ENCODE measurements at places on chromosomes 4 and X.

DNA sequence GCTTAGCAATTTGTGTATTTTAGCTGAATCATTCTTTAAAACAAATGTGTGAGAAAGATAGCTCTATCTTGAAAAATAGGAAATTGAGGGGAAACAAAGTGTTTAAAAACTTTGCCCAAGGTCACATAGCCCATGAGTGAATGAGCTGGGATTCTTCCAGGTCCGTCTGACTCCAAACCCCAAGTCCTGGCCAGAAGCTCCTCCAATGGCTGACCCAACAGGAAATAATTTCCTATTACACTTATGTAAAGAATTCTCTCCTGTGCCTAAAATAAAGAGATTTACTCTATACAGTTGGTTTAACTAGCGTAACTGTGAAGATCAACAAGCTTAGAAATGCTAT is 287.6 kb downstream of the ARHGAP24 start:
- no peak for DNase-seq

- DNase-seq = no peak
Measured at GRCh38 chrX:19839770-19840254, 47.6 kb downstream of the SH3KBP1 start.

GRCh38 chrX:108216919-108217571 is 125.5 kb downstream of the ATG4A start:
- DNase-seq = no peak

GRCh38 chr4:83197555-83198235 is 83.2 kb upstream of the PLAC8 start:
- DNase-seq = no peak

- DNase-seq = no peak
Measured at GRCh38 chr4:2937146-2937857, 25.9 kb downstream of the NOP14 start.

DNA sequence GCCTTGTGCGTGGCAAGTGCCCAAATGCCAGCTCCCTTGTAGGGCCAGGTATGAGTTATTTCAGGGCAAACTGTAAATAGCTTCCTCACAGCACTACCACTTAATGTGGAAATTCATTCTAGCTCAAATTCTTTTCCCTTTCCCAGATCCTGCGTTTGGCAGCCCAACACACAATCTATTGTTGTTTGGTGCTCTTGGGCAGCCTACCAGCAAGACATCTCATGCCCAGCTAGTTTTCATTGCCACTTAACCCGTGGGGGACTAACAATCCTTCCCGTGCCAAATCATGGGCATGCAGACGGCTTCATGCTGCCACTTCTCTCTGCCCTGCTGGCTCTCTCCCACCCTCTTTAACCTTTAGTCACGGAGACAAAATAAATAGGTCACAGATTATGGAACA is 454.2 kb downstream of the GRIA2 start:
- no peak for DNase-seq

GRCh38 chr4:128488055-128488705 is 200.6 kb upstream of the PGRMC2 start:
- DNase-seq = no peak

DNA sequence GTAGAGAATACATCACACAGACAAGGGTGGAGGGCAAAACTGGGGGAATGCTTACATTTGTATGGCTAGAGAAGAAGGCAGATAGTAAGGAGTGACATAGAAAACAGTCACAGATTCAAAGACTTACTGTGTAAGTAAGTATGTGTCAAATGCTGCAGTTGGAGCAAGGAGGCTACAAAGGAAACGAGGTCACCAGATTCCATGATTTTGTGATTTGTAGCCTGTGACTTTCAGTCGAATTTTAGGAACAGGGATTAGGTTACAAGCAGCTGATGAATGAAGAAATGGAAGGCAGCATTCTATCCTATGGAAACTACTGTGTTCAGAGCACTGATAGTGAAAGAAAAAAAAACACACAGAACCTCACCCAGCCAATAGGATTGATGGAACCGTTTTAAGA is 407.9 kb downstream of the IL15 start:
- DNase-seq = no peak

DNA sequence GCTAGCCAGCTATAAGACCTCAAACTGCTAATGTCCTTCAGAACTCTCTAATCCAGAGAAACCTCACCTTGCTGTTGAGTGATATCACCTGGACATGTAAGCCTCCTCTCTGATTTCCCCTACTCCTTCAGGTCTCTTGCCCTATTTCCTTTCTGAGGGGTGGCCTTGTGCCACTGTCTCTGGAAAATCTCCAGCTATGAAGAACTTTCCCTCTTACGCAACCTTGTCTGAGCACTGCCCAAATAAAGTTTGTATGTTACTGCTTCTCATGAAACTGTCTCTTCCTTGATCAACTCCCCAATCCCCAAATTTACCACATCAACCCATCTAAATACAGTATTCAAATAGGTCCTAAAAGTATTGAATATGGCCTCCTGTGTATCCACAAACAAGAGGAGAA is 53.5 kb upstream of the VEGFD start:
- DNase-seq = no peak

- DNase-seq = no peak
Measured at GRCh38 chr4:102657206-102657605, 103.6 kb downstream of the MANBA start.

- no peak for DNase-seq
Measured at GRCh38 chrX:7462110-7462509, 314.2 kb upstream of the PUDP start.

GRCh38 chrX:152926923-152927322 is 29.1 kb downstream of the ZNF185 start:
- no peak for DNase-seq

DNA sequence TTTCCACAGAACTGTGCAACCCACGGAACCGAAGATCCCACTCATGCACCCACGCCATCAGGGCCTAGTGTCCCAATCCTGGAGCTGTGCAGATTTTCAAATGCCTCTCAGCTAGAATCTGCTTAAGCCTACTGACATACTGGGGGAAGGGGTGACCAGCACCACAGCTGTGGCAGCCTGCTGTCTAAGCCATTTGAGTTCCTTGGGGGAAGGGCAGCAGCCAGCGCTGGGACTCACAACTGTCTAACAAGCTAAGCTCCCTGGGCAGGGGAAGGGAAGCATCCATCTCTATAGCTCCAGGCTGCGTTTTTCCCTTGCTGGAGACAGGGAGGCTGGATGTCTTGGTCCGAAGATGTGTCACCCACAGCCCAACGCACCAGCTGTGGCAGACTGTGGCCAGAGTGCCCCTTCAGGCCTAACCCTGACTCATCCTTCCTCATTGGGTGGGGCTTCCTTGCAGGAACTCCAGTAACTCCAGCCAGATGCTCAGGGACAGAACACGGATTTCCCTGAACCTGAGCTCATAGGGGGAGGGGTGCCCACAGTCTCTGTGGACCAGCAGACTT is 194.8 kb downstream of the CHRDL1 start:
- no peak for DNase-seq

DNA sequence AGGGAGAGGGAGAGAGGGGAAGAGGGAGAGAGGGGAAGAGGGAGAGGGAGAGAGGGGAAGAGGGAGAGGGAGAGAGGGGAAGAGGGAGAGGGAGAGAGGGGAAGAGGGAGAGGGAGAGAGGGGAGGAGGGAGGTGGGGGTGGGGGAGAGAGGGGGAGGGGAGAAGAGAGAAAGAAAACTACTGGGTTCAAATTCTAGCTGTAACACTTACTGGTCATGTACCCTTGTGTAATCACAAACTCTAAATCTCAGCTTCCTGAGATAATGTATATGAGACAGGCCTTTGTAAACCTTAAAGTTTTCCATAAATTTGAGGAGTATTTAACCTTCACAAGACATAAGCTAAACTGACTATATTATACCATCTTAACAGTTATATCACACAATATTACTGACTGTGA is 109.1 kb downstream of the FGF16 start:
- no peak for DNase-seq

DNA sequence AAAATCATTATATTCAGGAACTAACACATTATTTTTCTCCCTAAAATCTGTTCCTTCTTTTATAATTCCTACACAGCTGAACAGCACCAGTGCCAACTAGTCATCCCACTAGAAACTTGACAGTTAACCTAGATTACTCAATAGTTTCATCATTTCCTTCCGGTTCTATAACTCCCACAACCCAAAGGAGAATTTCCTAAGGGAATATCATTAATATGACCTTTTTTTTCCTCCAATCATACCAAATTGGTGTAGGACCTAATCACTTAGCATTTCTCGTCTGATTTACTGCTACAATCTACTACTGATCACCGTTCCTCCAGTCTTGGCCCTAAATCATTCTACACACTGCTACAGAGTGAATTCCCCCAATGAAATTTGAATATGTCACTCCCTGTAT is 45.9 kb downstream of the WDFY3 start:
- no peak for DNase-seq

- no peak for DNase-seq
Measured at GRCh38 chrX:1294301-1295067, 25.9 kb downstream of the CSF2RA start.

DNA sequence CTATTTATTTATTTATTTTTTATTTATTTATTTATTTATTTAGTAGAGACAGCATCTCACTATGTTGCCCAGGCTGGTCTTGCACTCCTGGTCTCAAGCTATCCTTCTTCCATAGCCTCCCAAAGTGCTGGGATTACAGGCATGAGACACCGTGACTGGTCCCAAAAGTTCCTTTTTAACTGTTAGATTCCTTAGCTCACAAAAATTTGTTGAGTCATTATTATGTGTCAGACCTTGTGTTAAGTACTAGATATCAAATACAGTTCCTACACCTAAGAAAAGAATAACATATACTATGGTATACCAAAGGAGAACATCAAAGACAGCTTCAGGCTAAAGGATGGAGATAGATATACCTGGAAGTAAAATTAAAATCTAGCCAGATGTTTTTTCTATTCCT is 11.6 kb downstream of the FGA start:
- no peak for DNase-seq

- no peak for DNase-seq
Measured at GRCh38 chr4:104449537-104449936, 45.2 kb downstream of the CXXC4 start.

DNA sequence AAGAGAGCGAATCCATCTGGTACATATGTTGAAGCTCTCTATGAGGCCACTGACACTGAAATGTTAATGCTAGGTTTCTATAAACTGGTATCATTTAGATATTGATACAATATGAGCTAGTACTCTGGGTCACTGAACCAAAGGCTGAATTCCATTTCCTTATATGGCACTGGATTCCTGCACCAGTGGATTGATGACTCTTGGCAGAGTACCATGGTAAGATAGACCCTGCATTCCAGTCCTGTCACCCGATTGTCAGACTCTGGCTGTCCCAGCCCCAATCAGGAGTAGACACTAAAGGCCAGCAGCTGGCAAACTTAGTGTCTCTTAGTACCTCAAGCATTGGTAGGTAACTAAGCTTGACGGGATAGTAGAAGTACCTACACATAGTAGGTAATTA is 44.0 kb upstream of the EOLA2 start:
- no peak for DNase-seq

DNA sequence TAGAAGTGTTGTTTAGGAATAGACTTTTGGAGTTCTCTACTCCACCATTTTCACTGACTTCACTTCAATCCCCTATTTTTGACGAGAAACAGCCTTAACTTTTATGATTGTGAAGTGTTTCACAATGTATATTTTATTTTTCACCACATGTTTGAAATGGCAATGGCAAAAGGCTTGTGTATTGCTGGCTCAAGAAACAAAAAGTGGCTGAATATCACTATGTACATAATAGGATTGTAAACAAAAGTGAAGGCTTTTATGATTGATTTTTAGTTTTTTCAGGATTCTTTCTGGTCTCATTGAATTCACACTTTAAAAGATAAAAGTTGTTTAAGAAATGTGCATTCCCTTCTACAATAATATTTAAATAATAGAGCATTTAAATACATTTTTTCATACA is 18.2 kb downstream of the MAGEB5 start:
- no peak for DNase-seq

DNA sequence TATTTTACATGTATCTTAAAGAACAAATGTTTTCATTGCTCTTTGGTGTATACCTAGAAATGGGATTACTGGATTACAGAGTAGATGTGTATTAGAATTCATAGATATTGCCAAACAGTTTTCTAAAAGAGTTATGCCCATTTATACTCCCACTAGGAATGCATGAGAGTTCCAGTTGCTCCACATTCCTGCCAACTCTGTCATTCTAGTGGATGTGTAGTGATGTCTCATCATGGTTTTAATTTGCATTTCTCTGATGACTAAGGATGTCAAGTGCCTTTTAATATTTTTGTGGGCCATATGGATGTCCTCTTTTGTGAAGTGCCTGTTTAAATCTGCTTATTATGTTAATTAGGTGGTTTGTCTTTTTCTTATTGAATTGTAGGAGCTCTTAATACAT is 65.6 kb upstream of the BMP2K start:
- DNase-seq = no peak

GRCh38 chr4:5959211-5959982 is 58.8 kb downstream of the C4orf50 start:
- no peak for DNase-seq

DNA sequence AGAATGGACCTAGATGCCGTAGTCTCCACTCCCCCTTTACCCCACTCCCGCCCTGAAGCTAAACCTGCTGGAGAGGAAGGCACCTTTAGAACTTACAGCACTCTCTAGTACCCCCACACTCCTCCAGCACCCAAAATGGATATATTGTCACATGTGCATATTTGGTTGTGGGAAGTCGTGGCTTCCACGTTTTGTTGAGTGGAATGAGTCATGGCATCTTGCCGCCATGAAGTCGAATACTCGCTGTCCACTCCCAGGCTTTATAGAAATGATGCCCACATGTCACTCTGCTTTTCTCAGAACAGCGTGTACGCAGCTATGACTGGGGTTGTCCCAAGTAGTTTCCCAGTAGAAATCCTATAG is 545 bp downstream of the ABCE1 start:
- DNase-seq = no peak

- DNase-seq = no peak
Measured at GRCh38 chrX:51407520-51408409, 75.1 kb downstream of the NUDT10 start.

DNA sequence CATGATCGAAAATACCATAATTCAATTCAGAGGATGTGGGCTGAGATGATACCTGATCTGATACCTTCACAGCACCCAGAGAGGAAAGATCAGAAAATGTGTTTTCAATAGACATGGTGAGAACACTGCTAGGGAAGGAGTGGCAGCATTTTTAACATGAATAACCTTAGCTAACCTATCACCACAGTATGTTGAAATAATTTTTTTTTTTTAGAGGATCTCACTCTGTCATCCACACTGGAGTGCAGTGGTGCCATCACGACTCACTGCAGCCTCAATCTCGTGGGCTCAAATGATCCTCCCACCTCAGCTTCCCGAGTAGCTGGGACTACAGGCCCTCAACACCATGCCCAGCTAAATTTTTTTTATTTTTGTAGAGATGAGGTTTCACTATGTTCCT is 90.5 kb upstream of the RAPGEF2 start:
- no peak for DNase-seq

GRCh38 chr4:41136456-41136855 is 77.9 kb downstream of the APBB2 start:
- DNase-seq = no peak

All from D721Med (cell line).